ENCODE measurements at places on chromosomes 2 and 18. TPM values are rescaled to one million over a fixed set of nuclear protein-coding genes. Genes with fewer than 3 reads are reported as not detected.

Gene ASXL3
- total RNA-seq: not detected

Gene ZNF804A
- not detected for total RNA-seq

Gene FBXO36
- total RNA-seq: 0.87 TPM

Gene FOXD4L1
- 0.22 TPM for total RNA-seq

Gene PAPOLG
- 21.2 TPM for total RNA-seq

Gene ETAA1
- 10.0 TPM for total RNA-seq

Gene GALR1
- not detected for total RNA-seq

Gene HOXD9
- not detected for total RNA-seq

Gene HOXD13
- total RNA-seq: not detected

Gene MTX2
- 13.2 TPM for total RNA-seq

Gene CCNYL1
- 6.7 TPM for total RNA-seq

Gene DSC3
- total RNA-seq: not detected

Gene SCTR
- total RNA-seq: not detected

Gene KCNK3
- not detected for total RNA-seq

Gene CRYGA
- not detected for total RNA-seq

Gene MFF
- total RNA-seq: 58.9 TPM

Gene COLEC12
- total RNA-seq: not detected

Gene LRATD1
- total RNA-seq: not detected

Gene MSH2
- total RNA-seq: 37.3 TPM

Gene CYBRD1
- 0.51 TPM for total RNA-seq

Gene ABHD1
- total RNA-seq: 0.51 TPM

Gene SCN1A
- not detected for total RNA-seq

Gene KANSL1L
- total RNA-seq: 6.7 TPM

Gene KLHL41
- not detected for total RNA-seq

Gene CCBE1
- not detected for total RNA-seq
